Neural progenitor cell (in vitro differentiated cells): ENCODE measurements at places on chromosomes 1 and 21.

GRCh38 chr1:18670121-18670867 lies 39.6 kb downstream of the PAX7 start:
- H3K36me3 ChIP-seq: no peaks in the 10 kb centered on the region
- no peak for DNase-seq
- H3K4me1 ChIP-seq: peaks cover 6% of the 10 kb centered on the region
- H3K27me3 ChIP-seq: peaks cover 87% of the 10 kb centered on the region

GRCh38 chr1:147794570-147794969 lies 34.2 kb upstream of the GJA5 start:
- no peaks in the 10 kb centered on the region for H3K27me3 ChIP-seq
- DNase-seq: no peak
- H3K27ac ChIP-seq: no peak overlapping the region

DNA sequence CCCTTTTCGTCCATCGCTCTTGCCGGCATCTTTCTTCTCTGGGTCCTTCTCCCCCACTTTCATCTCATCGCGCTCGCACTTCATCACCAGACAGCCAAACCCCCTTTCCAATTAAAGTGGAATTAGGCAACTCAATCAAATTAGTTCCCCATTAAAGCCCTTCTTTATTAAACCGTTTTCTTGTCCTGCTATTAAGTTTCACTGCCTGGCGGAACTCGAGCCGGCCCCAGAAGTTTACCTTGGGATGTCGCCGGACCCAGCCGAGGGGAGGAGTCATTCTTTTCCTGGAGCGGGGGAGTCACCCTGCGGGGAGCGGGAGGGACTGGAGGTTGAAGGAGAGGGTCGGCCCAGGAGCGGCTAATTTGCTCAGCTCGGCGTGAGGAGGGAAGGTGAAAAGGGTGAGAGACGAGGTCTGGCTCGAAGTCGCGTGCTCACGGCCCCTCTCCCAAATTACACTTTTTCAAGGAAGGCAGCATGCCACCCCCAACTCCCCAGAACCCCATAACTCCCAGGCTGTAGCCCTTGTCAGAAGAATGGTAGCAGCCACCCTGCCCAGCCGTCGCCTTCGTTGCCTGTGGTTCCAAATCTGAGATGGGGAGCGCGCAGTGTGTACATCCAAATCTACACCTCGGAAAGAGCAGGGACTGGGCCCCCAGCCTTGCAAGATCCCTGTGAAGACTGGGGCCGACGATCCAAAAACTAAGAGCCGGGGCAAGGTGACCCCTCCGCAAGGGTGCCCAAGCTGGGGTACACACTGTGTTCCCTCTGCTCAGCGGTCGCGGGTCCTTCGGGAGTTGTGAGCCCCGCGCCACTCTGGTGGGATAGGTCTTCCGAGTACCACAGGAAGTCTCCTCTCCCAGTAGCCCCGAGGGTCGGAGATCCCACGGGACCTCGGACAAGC lies 6.4 kb downstream of the DMRTA2 start:
- no peaks in the 10 kb centered on the region for H3K36me3 ChIP-seq
- no peak overlapping the region for H3K27ac ChIP-seq
- H3K27me3 ChIP-seq: peaks cover 100% of the 10 kb centered on the region
- peak overlapping the region; percentile 23 for H3K4me3 ChIP-seq

DNA sequence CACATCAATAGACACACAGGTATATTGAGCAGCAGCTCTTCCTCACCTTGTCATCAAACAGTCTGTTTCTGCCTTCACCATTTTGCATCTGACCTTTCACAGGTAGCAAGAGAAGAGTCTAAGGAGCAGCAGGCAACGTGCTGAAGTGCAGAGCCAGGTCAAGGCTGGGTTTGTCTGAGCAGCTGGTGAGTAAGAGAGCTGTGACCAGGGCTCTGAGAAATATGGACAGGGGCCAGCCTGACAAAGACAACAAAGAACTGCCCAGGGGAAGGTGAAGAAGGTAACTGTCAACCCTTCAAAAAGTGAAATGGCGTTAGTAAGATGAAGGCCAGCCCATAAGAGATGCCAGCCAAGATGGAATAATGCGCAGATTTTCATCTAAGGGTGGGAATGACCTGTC lies 58.9 kb upstream of the LRRC8D start:
- no peak overlapping the region for H3K4me3 ChIP-seq
- no peaks in the 10 kb centered on the region for H3K36me3 ChIP-seq
- H3K27ac ChIP-seq: no peak overlapping the region
- no peak for DNase-seq

- peaks cover 6% of the 10 kb centered on the region for H3K27me3 ChIP-seq
- H3K36me3 ChIP-seq: no peaks in the 10 kb centered on the region
- peaks cover 22% of the 10 kb centered on the region for H3K4me1 ChIP-seq
- H3K4me3 ChIP-seq: peak overlapping the region; percentile 91
- no peak overlapping the region for H3K27ac ChIP-seq
These were observed 891 bp downstream of the RPS6KA1 start for GRCh38 chr1:26530410-26530894.

DNA sequence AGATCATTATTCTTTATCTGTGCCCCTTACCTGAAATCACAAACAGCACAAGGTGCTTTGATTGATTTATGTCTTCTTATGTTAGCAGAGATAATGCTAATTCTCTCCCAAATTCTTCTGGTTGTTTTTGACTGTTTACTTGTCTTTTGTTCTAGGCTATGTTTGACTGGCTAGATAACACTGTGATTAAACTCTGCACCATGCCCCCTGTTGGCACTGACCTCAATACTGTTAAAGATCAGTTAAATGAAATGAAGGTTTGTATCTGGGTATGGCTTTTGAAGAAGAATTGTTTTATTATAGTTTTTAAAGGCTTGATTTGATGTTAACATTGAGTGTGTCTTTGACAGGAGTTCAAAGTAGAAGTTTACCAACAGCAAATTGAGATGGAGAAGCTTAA lies 49.6 kb upstream of the BMP8A start:
- no peaks in the 10 kb centered on the region for H3K27me3 ChIP-seq
- no peak overlapping the region for H3K27ac ChIP-seq
- H3K36me3 ChIP-seq: peaks cover 75% of the 10 kb centered on the region
- no peak for DNase-seq
- H3K4me1 ChIP-seq: no peaks in the 10 kb centered on the region
- H3K4me3 ChIP-seq: no peak overlapping the region

- no peak overlapping the region for H3K4me3 ChIP-seq
- peaks cover 12% of the 10 kb centered on the region for H3K4me1 ChIP-seq
- no peaks in the 10 kb centered on the region for H3K27me3 ChIP-seq
- no peak overlapping the region for H3K27ac ChIP-seq
- DNase-seq: no peak
- H3K36me3 ChIP-seq: no peaks in the 10 kb centered on the region
These were observed 137.7 kb downstream of the LEPR start for GRCh38 chr1:65558215-65558614.

GRCh38 chr1:43996733-43997115 lies 5.3 kb downstream of the CCDC24 start:
- H3K36me3 ChIP-seq: no peaks in the 10 kb centered on the region
- no peak for DNase-seq
- H3K4me1 ChIP-seq: peaks cover 10% of the 10 kb centered on the region
- H3K4me3 ChIP-seq: no peak overlapping the region
- no peak overlapping the region for H3K27ac ChIP-seq
- H3K27me3 ChIP-seq: no peaks in the 10 kb centered on the region

GRCh38 chr1:200221614-200222282 lies 188.1 kb downstream of the ZNF281 start:
- DNase-seq: no peak
- no peak overlapping the region for H3K27ac ChIP-seq
- H3K4me3 ChIP-seq: no peak overlapping the region
- no peaks in the 10 kb centered on the region for H3K27me3 ChIP-seq
- H3K36me3 ChIP-seq: no peaks in the 10 kb centered on the region

DNA sequence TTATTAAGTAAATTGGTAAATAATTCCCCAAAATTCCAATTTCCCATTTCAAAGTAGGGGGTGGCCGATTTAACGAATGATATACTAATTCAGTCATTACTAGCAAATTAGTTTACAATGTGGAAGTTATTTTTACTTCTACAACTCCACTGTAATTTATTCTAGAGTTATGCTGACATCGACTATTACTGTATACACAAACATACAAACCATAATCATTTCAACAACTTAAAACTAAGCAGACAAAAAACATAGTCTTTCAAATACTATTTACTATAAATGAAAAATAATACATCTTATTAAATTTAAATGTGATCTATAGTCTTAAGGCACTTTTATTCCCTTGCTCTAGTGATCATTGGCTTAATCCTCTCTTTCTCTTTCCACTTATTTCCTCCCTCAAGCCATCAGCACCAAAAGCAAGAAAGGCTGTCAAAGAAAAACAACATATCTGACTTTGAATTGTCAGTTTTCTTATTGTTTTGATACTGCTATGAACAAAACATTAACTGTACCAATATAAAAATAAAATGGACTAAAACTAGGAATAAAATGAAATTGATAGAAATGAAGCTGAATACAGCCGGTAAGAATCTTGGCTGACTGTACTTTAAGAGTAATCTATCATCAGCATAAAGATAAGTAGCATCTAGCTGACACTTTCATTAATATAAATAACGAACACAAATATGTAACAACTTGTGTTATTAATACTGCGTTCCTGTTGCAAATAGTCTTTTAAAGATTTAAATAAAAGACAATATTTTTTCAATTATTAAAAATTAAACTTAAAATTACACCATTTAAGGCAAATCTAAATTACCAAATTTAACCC lies 4.1 kb downstream of the CDC42BPA start:
- H3K4me1 ChIP-seq: peaks cover 19% of the 10 kb centered on the region
- no peaks in the 10 kb centered on the region for H3K27me3 ChIP-seq
- DNase-seq: no peak
- H3K36me3 ChIP-seq: no peaks in the 10 kb centered on the region
- H3K4me3 ChIP-seq: peak overlapping the region; percentile 89

DNA sequence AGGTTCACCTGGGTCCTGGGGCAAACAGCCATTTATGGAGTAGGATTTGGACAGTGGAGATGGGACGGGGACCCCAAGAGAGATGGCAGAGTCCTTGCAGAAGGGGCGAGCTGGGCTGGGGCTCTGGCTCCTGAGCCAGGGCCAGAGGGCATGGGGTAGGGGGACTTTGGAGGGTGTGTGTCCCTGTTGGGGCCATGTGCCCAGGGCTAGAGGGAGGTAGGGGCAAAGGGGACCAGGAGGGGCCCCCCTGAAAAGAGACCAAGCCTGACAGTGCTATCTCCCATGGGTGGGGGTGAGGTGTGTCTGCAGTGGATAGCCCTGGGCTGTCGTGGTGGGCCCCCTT lies 92.3 kb downstream of the TRIM11 start:
- H3K27ac ChIP-seq: no peak overlapping the region
- H3K4me3 ChIP-seq: no peak overlapping the region
- H3K36me3 ChIP-seq: no peaks in the 10 kb centered on the region
- H3K27me3 ChIP-seq: no peaks in the 10 kb centered on the region

- peaks cover 10% of the 10 kb centered on the region for H3K4me1 ChIP-seq
- no peak overlapping the region for H3K4me3 ChIP-seq
- no peak overlapping the region for H3K27ac ChIP-seq
- H3K36me3 ChIP-seq: no peaks in the 10 kb centered on the region
- no peaks in the 10 kb centered on the region for H3K27me3 ChIP-seq
These were observed 644.9 kb upstream of the NCAM2 start for GRCh38 chr21:20353351-20353750.

GRCh38 chr1:176485083-176485482 lies 22.1 kb downstream of the PAPPA2 start:
- peaks cover 1% of the 10 kb centered on the region for H3K4me1 ChIP-seq
- no peak overlapping the region for H3K4me3 ChIP-seq
- no peak overlapping the region for H3K27ac ChIP-seq
- H3K27me3 ChIP-seq: no peaks in the 10 kb centered on the region
- no peaks in the 10 kb centered on the region for H3K36me3 ChIP-seq

DNA sequence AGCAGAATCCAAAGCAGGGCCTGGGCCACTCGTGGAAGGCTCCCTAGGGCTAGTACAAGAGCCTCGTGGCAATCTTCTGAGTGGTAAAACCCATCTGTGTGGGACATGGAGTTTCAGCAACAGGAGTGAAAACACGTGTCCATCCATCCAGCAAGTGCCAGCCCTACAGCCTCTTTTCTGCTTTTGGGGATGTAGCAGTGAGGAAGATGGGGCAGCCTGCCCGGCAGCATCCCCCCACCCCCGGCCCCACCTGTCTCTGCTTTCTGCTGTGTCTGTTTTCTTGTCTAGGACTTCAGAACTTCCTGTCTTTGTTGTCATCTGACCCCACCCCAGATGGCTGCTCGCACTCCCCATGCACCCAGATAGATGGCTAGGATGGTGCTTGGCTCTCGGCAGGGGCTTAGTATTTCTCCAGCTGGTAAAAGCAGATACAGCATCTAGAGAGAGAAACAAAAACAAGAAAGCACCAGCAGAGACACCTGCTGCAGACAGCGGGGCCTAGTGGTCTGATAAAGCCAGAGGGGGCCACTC lies 1.5 kb downstream of the CPTP start:
- H3K4me1 ChIP-seq: peaks cover 4% of the 10 kb centered on the region
- H3K4me3 ChIP-seq: no peak overlapping the region
- no peak overlapping the region for H3K27ac ChIP-seq
- no peak for DNase-seq
- H3K36me3 ChIP-seq: no peaks in the 10 kb centered on the region
- no peaks in the 10 kb centered on the region for H3K27me3 ChIP-seq

GRCh38 chr1:235697508-235697907 lies 47.9 kb upstream of the GNG4 start:
- no peaks in the 10 kb centered on the region for H3K36me3 ChIP-seq
- H3K4me3 ChIP-seq: no peak overlapping the region
- H3K27ac ChIP-seq: no peak overlapping the region

- H3K27ac ChIP-seq: no peak overlapping the region
- no peaks in the 10 kb centered on the region for H3K4me1 ChIP-seq
- no peaks in the 10 kb centered on the region for H3K27me3 ChIP-seq
- no peak for DNase-seq
- no peaks in the 10 kb centered on the region for H3K36me3 ChIP-seq
These were observed 199.4 kb upstream of the EDN2 start for GRCh38 chr1:41683681-41684500.

DNA sequence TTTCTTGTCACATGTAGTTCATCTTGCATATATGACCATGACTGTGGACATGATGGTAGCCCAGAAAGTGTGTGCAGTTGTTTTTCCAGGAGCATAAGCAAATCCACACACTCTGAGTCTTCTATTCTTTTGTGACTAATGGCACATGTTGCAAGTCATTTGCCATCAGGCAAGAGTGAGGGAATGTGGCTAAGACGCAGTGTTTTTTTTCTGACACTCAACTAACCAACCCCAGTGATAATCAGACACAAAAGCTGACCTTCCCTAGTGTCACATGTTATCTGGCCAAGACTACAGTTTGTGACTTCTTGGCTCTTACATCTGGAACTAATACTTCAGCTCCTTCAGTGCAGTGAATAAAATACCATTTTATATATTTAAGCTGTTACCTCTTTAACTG lies 108.8 kb downstream of the ITSN1 start:
- H3K27me3 ChIP-seq: no peaks in the 10 kb centered on the region
- H3K27ac ChIP-seq: no peak overlapping the region
- H3K36me3 ChIP-seq: peaks cover 11% of the 10 kb centered on the region
- H3K4me3 ChIP-seq: no peak overlapping the region
- H3K4me1 ChIP-seq: no peaks in the 10 kb centered on the region

GRCh38 chr1:9844106-9844505 lies 20.3 kb upstream of the CLSTN1 start:
- H3K36me3 ChIP-seq: no peaks in the 10 kb centered on the region
- no peak overlapping the region for H3K27ac ChIP-seq
- H3K4me3 ChIP-seq: no peak overlapping the region
- H3K27me3 ChIP-seq: no peaks in the 10 kb centered on the region
- peaks cover 19% of the 10 kb centered on the region for H3K4me1 ChIP-seq
